ENCODE measurements at places on chromosomes 5 and 9.
A peak's percentile ranks its signal among the peaks of the same experiment; 100 is the strongest.

DNA sequence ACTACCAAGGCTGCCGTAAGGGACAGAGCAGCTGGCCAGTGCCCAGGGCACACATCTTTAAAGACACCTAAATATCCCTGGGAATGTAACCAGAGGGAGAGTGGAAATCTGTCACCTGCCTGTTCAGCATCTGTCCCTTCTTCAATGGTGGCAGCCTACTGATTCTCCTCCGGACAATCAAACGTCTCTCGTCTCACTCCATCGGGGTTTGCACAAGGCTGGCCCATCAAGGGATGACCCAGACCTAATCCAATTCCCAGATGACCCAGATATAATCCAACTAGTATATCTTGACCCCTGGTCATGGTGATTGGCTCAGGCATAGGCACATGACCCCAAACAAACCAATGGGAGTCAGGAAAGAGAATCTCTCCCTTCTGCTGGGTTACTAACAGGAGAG lies 93.5 kb downstream of the HRH2 start:
- no peak for DNase-seq

DNA sequence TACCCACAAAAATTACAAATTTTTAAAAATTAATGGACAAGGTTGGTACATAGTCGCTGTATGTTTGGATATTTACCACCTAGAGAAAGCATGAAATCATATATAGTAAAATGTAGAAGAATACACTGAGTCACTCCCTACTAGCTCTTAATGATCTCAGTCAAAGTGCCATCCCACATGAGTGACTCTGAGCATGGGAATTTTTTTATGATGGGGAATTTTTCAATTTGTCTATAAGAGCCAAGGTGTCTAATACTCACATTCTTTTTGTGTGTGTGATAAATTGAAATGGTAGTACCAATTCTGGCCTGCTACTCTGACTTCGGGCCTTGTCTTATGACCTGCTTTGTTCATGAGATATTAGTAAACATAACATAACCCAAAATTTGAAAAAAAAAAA lies 483.2 kb downstream of the CDH10 start:
- no peak for DNase-seq

GRCh38 chr9:108272349-108272899 lies 583.4 kb downstream of the ACTL7B start:
- peak; percentile 62 for DNase-seq

GRCh38 chr9:87029905-87030304 lies 82.6 kb upstream of the GAS1 start:
- DNase-seq = no peak

GRCh38 chr9:75957116-75957515 lies 66.6 kb downstream of the PCSK5 start:
- DNase-seq = no peak

- DNase-seq = no peak
Measured at GRCh38 chr5:67051164-67051563, 145.4 kb downstream of the CD180 start.

All from H9 (cell line).